Stimulated activated CD4-positive, alpha-beta T cell treated with anti-CD3 and anti-CD28 coated beads, Interleukin-1b, Interleukin-23, amount 100 ng/mL, for 1 hour (primary cell): ENCODE measurements at places on chromosomes 2 and 18.

- DNase-seq = no peak
Measured at GRCh38 chr2:168165985-168166901, 81.2 kb downstream of the STK39 start.

DNA sequence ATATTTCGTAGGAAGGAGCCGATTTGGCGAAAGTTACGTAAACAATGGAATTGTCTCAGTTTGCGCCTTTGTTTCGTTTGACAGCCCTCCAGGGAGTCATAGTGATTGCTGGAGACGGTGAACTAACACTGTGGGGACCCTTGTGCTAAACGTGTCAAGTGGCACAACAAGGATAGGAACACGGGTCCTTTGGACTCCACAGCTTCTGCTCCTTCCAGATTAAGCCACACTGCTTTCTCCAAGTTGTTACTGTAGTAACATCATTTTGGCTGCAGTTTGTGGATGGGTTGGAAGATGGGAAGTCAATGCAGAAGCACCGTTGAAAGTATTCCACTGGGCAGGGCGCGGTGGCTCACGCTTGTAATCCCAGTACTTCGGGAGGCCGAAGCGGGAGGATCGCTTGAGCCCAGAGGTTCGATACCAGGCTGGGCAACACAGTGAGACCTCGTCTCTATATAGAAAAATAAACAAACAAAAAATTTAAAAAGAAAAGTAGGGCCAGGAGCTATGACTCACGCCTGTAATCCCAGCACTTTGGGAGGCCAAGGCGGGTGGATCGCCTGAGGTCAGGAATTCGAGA is 636 bp upstream of the IMMT start:
- no peak for DNase-seq

- no peak for DNase-seq
Measured at GRCh38 chr2:119158563-119159347, at the start of gene C1QL2. Gene C1QL2 (minus strand): TSS chr2:119158751. CDS start chr2:119158269, 482 bp downstream.

- DNase-seq = no peak
Measured at GRCh38 chr2:44817673-44818335, 123.7 kb upstream of the SIX3 start.

DNA sequence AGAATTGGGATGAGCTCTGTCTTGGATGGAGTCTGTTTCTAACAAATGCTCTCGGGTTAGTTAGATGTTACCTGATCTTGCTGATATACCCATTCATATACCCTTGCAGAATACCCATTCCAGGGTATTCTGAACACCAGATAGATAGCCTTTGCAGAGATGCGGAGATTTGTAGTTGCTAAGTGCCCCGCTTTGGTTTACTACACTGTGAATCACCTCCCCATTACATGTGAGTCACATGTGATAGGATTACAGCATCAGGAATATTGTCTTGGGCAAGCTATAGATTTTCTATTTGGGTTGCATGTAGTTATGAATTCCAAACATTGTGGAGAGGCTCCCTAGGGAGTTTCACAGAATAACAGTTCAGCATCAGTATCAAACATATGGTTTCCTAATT is 3.8 kb downstream of the VSNL1 start:
- DNase-seq = no peak

DNA sequence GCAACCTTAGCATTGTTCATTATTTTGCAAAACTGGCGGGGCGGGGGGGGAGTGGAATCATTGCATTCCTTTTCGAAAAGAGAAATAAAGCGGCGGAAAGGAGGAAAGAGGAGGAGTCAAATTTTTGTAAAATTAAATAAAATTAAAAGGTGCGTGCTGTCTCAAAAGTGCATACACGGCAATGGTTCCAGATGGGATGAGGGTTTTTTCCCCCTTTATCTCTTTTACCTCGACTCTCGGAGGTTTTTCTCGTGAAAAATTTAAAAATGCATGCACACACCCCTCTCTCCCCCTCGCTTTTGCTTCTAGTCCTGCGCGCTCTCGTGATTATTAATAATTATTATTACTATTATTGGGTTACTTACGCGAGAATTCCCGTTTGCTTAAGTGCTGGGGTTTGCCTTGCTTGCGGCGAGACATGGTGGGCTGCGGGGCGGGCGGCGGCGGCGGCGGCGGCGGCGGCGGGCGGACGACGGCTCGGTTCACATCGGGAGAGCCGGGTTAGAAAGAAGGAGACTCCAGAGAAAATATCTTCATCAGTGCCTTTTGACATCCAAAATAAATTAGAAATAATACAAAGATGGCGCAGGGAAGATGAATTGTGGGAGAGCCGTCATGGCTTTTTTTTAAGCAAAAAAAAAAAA is 481 bp downstream of the BCL11A start:
- no peak for DNase-seq

GRCh38 chr2:96325884-96326255 is 753 bp downstream of the ITPRIPL1 start:
- no peak for DNase-seq

DNA sequence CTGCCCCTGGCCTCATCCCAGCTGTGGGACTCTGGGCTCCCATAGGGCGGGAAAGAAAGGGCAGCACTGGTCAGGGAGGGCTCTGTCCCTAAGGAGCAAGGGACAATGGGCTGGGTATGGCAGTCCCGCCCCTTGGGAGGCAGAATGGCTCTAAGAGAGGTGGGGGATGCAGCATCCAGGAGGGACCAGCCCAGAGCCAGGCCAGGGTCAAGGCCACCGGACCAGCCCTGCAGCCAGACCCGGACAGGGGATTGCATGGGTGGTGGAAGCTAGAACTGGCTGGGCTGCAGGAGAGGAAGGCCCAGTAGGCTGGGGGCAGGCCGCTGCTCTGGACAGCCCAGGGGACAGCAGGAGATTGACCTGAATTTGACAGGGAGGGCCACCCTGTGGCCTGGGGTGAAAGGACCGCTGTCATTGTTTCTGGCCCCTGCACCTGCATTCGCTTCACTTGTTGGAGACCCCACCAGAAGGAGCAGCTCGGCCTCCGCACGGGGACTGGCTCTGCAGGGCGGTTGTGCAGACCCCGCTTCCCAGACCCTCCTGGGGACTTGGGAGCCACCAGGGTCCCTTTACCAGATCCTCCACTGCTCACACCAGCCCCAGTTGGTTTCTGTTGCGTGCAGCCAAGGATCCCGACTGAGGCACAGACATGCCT is 14.6 kb downstream of the RAMP1 start:
- DNase-seq = no peak

DNA sequence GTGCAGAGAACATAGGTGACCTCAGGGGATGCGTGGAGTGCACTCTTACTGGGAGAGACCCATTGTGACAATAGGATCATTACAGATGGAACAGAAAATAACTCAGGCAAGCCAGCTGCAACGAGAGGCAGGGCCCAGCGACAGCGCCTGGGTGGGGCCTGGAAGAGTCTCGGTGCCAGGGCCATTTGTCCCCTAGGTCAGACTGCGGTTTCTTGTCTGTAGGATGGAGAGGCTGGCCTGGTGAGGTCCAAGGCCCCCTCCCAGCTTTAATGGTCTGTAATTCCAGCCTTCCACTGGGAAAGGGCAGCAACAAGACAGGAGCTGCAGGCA is 208.6 kb upstream of the APCDD1 start:
- no peak for DNase-seq

DNA sequence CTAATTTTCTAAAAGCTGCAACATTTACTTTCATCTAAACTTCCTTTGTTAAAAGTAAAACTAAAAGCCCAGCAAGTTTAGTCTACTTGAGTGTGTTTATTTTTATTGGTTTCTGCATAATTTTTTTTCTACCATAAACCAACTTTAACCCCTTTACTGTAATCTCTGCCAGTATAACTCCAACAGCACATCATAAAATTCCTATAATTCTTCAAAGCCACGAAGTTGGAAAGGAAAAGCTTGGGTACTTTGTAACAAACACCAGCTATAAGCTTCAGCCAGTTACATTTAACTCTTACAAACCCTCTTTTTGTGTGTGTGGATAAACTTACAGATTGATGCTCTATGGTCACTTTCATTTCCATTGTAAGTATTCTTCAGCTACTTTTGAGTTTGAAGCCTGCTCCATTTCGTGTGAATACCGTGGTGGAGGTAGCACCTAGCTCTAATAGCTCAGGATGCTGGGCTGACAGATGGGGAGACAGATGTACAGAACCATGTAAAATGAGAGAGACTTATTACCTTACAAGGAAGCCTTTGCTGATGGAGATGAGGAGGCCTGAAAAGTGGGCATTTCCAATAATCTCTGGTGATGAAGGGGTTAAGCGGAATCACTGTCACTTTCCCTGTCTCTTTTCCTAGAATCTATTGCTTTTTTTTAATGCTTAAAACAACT is 42.5 kb downstream of the ZEB2 start:
- DNase-seq = no peak

- DNase-seq = no peak
Measured at GRCh38 chr2:67663776-67664175, 266.6 kb downstream of the ETAA1 start.

DNA sequence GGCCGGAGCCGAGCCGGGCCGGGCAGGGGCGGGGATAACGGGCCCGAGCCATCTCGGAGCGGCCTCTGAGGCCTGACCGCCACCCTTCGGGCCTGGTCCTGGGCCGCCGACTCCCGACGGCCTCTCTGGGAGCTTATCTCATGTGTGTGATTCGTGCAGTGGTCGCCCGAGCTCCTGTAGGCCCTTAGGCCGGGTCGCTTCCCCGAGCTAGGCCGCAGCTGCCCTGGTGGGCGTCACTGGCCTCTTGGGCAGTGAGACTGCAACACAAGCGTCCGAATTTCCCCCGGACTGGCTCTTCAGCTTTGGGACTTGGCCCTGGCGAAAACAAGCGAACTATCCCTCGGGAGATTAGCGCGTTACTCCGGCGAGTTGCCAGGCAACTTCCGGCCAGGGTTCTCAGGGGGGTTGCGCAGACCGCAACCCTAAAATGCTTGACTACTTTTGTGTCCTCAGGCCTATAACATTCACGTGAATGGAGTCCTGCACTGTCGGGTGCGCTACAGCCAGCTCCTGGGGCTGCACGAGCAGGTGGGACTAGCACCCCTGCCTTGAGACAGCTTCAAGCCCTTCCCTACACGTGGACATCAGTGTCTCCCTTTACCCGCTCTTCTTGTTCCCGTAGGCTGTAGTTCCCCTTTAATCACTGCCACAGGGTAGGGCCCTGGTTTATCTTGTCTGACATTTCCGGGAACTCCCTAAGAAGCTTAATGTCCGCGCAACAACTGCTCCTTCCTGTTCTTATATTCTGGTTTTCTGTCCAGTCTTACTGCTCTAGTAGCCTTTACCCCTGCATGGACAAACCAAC is 602 bp downstream of the SNX17 start:
- no peak for DNase-seq

DNA sequence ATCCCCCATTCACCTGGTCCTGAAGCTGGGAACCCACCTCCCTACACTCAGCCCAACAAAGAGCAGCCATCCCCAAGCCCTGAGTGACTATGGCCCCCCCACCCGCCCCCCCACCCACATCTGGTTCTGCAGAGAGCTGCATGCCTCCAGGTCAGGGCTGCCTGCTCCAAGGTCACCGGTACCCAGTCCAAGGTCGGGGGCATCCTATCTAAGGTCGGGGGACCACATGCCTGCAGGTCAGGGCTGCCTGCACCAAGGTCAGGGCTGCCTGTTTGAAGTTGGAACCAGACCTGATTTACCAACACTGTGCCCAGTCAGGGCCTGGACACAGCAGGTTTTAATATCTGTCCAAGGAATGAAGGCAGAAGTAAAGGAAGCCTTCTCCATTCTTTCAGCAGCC is 66.1 kb upstream of the GPC1 start:
- DNase-seq = no peak

GRCh38 chr18:49016648-49017539 is 66.1 kb upstream of the SMAD7 start:
- DNase-seq = no peak
